T-helper 1 cell treated with Interleukin-12 subunit alpha and Interleukin-12 subunit beta and Interleukin-4 antibody, amounts not matched to agents 30 ng/mL and 1 ng/mL, for 36 hours (primary cell): ENCODE measurements at places on chromosomes 6 and 20. TPM values are rescaled to one million over a fixed set of nuclear protein-coding genes. Genes with fewer than 3 reads are reported as not detected.

SGK2 gene
- total RNA-seq: not detected in 2 replicates

SNX14 gene
- total RNA-seq: 41.5 and 42.7 TPM in 2 replicates

MAK gene
- 0.17 TPM in 2 replicates for total RNA-seq

KIAA1755 gene
- total RNA-seq: not detected in 2 replicates

SLC26A8 gene
- total RNA-seq: not detected in 2 replicates

TRIM26 gene
- 72.4 and 74.2 TPM in 2 replicates for total RNA-seq

PTK6 gene
- 1.2 TPM in 2 replicates for total RNA-seq

IL17A gene
- total RNA-seq: not detected in 2 replicates

CRISP3 gene
- not detected in 2 replicates for total RNA-seq

CDSN gene
- not detected in 2 replicates for total RNA-seq
